ENCODE measurements at places on chromosomes 12 and 14. TPM values are rescaled to one million over a fixed set of nuclear protein-coding genes. Genes with fewer than 3 reads are reported as not detected.

GRCh38 chr12:43812926-43813325 is 6.8 kb upstream of the TWF1 start:
- H3K4me3 ChIP-seq = no peak overlapping the region
- H3K27ac ChIP-seq = no peak overlapping the region
- no peaks in the 10 kb centered on the region for H3K36me3 ChIP-seq

- peaks cover 4% of the 10 kb centered on the region for H3K36me3 ChIP-seq
- H3K27ac ChIP-seq = no peak overlapping the region
- no peak for DNase-seq
- no peaks in the 10 kb centered on the region for H3K27me3 ChIP-seq
Observed at GRCh38 chr14:66432334-66432733, 53.8 kb upstream of the CCDC196 start.

DNA sequence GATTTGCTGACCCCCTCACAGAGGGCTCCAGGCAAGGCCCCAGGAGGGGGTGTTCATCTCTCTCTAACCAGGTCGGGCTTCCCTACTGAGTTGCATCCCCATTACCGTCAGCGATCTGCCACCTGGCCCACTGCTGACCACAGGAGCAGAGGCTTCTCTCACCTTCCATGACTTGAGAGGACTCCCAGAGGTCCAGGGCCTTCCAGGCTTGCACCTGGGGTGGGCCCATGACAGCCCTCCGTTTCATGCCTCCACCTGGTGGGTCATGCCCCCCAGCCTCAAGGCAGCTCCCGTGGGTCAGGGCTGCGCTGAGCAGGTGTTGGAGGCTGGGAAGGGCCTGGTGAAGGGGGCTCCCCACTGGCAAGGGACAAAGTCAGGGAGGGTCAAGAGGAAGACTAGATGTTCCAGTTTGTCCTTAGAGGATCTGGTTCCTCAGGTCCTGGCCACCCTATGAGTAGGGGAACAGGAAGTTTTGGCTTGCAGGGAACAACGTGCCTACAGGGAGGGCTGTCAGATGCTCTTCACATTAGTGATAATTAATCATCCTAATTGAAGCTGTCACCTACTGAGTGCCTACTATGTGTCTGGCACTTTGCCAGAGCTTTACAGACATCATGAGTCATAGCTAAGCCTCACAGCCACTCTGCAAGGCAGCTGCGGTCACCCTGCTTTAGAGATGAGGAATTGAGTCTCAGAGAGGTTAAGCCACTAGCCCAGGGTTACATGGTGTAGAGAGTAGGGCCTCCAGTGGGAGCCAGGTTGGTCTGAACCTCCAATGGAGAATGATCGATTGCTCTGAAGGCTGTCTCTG is 13.8 kb downstream of the NFKBIA start:
- H3K36me3 ChIP-seq = no peaks in the 10 kb centered on the region
- peaks cover 6% of the 10 kb centered on the region for H3K4me1 ChIP-seq
- DNase-seq = no peak
- H3K4me3 ChIP-seq = no peak overlapping the region

DNA sequence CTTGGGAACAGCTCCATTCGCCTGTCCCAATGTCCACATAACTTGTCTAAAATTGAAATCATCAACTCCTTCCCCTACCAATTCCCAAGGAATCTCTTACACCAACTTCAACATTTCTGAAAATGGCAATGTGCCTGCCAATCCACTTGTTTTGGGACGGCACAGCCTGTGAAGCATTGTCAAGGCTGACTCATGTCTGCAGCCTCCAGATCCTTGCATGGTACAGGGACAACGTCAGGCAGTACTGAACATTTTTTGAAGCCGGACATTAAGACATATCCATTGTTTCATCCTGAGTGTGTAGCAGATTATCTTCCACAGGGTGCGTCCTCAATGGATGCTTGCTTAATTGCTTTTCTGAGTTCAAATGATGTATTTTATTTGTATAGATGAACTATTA is 794.1 kb downstream of the BCL11B start:
- H3K36me3 ChIP-seq = no peaks in the 10 kb centered on the region
- H3K4me3 ChIP-seq = no peak overlapping the region
- H3K4me1 ChIP-seq = no peaks in the 10 kb centered on the region
- no peak for DNase-seq

DNA sequence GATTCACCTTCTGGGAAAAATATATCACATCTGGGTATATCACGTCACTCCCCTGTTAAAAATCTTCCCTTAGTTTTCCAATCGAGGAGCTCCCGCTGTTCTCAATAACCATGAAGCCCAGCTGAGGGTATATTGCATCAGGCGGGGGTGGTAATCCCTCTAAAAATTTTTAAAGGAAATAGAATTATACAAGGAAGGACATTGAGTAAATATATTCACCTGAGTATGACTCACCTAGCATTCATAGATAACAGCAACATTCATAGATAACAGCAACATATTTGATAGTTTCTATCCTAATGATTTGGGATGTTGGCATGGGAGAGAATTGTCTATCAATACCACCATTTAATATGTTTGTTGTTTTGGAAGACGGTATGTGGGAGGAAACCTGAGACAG is 473.6 kb downstream of the RMST start:
- no peaks in the 10 kb centered on the region for H3K36me3 ChIP-seq
- H3K4me3 ChIP-seq = no peak overlapping the region
- H3K27me3 ChIP-seq = peaks cover 19% of the 10 kb centered on the region
- H3K4me1 ChIP-seq = no peaks in the 10 kb centered on the region

DNA sequence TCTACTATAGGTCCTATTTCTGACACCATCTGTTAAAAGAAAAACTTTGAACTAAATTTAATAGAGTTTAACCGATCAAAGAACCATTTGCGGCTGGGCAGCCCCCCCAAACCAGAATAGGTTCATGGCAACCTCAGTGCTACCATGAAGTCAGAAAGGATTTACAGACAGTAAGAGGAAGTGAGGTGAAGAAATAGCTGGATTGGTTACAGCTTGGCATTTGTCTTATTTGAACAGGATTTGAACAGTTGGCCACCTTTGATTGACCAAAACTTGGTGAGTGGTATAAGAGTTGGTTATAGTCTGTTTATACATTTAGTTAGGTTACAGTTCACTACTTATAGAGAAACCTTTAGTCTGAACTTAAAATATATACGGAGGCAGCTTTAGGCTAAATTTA is 88.9 kb downstream of the TXNDC16 start:
- no peak overlapping the region for H3K4me3 ChIP-seq
- no peaks in the 10 kb centered on the region for H3K4me1 ChIP-seq
- H3K27me3 ChIP-seq = no peaks in the 10 kb centered on the region
- DNase-seq = no peak

- H3K4me1 ChIP-seq = peaks cover 20% of the 10 kb centered on the region
- H3K27ac ChIP-seq = peak overlapping the region; percentile 29
- H3K36me3 ChIP-seq = peaks cover 57% of the 10 kb centered on the region
- no peaks in the 10 kb centered on the region for H3K27me3 ChIP-seq
Observed at GRCh38 chr12:10957741-10958140, 18.7 kb upstream of the TAS2R14 start.

DNA sequence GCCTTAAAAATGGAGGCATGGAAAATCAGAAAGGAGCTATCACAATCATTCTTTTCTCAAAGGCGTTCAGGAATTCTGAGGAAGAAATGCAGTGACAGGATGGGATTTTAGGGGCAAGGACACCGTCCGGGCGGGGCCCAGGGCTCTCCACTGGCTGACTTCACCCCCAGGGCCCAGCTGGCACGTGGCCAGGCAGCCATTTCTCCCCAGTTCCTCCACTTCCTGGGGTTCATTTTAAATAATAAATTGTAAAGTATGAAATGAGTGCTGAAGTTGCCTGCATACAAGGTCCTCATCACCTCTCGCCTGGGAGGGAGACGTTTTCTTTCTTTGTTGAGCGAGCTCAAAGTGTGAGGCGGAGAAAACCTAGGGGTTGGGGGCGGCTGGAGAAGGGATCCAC is 73.8 kb downstream of the WDR20 start:
- H3K36me3 ChIP-seq = peaks cover 32% of the 10 kb centered on the region
- H3K4me1 ChIP-seq = no peaks in the 10 kb centered on the region
- no peak overlapping the region for H3K27ac ChIP-seq

- peaks cover 6% of the 10 kb centered on the region for H3K36me3 ChIP-seq
- no peaks in the 10 kb centered on the region for H3K27me3 ChIP-seq
- no peak overlapping the region for H3K4me3 ChIP-seq
Observed at GRCh38 chr14:73723797-73724661, 9.8 kb upstream of the PNMA1 start.

The MLXIP gene
- total RNA-seq = 162 TPM

The PZP gene
- not detected for total RNA-seq

The PMEL gene
- not detected for total RNA-seq

The CLEC2B gene
- total RNA-seq = 95.6 TPM

The CELA1 gene
- total RNA-seq = 2.5 TPM

The KRT74 gene
- 0.26 TPM for total RNA-seq

The CCDC175 gene
- not detected for total RNA-seq
